ENCODE measurements at places on chromosomes 5 and 9. TPM values are rescaled to one million over a fixed set of nuclear protein-coding genes. Genes with fewer than 3 reads are reported as not detected.

DNA sequence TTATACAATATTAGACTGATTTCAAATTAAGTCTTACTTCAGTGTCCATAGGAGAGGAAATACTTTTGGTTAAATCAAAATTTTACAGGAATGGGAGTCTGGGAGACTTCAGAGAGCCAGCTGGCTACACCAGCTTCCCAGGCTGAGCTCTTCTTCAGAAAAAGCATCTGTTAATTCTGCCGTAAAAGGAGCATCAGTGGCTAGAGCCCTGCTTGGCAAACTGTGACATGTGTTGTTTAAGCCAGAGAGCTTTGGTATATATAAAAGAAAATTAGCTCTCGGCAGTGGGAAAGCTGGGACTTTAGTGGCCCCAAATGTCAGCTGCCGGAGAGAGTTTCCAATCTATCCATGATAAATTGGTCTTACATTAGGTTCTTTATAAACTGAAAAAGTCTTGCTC is 378.8 kb upstream of the TUSC1 start:
- DNase-seq = no peak

DNA sequence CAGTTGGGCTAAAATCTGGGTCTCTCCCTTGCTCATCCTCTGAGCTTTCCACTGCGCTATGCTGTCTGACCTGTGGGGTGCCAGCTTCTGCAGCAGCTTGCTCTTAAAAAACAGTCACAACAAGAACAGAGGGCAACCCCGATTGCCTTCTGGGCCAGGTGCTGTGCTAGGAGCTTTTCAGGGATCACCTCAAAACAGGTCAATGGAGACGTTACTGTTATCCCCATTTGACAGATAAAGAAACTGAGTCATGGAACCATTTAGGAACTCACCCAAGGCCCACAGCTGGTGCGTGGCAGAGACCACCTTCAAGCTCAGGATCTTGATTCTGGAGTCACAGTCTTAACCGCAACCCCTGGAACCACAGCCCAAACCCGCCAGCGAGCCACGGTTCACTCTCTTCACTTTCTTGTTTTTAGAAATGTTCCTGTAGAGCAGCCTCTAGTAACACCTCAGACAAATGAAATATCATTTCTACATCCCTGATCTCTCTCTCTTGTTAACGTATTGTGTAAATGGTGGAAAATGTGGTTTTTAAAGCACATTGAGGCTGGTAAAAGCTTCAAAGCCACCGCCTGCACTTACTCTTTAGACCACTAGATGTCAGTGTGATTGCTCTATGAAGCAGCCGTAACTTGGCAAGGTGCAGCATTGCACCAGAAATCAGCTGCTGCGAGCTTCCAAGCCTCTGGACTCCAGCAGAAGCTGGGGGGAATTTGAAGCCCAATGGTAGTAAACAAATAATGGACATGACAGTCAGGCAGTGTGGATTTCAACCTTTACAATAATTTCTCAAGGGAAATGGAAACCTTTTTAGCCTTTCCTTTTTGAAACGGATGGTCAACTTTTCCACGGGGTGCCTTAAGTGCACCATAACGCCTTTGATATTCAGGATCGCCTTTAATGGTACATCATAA is 1.7 kb downstream of the FYB1 start:
- peak; percentile 90 for DNase-seq

- DNase-seq = no peak
Observed at GRCh38 chr9:4118666-4119065, 181.2 kb downstream of the GLIS3 start.

The SPATA31D4 gene
- total RNA-seq = not detected

All from uterus (tissue), 4 donors.